ENCODE measurements at places on chromosomes 1 and 21.

- no peak for DNase-seq
Measured at GRCh38 chr1:232657426-232658005, 27.6 kb upstream of the SIPA1L2 start.

GRCh38 chr1:22763487-22764200 is 53.0 kb downstream of the EPHB2 start:
- DNase-seq = no peak

DNA sequence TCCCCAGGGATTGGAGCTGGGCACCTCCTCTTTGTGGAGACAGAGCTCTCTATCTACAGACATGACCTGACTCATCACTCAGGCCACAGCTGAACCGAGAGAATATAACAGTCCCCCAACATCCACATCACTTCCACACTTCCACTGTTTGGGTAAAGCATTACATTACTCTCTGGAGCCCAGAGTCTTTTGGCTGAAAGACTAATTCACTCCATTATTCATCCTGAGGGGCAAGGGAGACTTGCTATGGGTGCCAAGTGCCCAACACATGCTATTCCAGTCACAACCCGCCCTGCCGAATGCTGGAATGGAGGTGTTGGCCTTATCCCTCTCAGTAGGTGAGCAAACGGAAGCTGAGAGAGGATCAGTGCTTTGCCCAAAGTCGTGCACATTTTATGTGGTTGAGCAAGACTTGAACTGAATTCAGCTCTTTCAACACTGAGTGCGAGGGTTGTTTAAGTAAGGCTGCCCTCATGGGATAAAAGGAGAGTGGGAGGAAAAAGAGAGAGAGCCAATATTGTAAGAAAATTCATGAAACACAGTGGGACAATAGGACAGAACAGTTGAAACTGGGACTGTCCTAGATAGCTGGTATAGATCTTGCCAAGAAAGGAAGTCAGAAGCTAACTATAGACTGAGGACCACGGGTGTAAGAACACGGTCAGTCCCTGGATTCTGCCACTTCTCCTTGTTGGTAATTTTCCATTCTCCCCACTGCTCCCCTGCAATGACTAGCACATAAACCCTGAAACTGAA is 13.5 kb upstream of the CHI3L1 start:
- DNase-seq = no peak

DNA sequence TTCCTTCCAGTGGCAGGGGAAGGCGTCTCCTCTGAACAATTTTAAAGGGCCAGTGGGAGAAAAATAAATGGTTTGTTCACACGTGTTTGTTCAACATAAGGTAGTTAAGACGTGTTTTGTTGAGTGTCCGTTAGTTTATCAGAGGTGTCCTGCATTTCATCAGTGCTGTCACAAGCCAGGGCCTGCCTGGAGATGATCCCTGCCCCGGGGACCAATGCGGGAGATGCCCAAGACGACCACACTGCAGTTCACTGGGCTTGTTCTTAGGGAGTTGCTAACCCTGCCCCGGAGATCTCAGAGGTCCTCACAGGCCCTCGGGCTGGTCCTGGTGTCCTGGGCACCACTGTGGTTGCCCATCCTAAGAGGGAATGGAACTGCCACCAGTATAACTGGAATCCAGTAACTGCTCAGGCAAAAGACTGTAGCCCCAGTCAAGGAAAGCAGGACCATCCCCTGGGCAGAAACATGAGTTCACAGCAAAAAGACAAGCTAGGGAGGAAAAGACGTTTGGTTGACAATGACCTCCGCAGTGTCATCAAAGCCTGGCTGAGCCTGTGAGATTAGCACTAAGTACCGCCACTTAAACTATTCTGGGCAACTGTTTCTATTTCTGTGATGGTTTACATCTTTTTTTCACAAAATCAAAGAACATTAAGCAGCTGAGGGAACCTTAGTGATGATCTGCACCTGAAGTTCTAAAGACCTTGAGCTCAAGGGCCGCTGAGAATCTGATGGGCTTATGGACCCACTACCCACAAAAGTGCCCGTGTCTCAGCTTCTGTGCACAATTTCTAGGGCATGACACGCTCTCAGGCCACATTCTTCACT is 44.9 kb upstream of the LIN9 start:
- no peak for DNase-seq

GRCh38 chr21:37489553-37489952 is 123.0 kb downstream of the DYRK1A start:
- no peak for DNase-seq

DNA sequence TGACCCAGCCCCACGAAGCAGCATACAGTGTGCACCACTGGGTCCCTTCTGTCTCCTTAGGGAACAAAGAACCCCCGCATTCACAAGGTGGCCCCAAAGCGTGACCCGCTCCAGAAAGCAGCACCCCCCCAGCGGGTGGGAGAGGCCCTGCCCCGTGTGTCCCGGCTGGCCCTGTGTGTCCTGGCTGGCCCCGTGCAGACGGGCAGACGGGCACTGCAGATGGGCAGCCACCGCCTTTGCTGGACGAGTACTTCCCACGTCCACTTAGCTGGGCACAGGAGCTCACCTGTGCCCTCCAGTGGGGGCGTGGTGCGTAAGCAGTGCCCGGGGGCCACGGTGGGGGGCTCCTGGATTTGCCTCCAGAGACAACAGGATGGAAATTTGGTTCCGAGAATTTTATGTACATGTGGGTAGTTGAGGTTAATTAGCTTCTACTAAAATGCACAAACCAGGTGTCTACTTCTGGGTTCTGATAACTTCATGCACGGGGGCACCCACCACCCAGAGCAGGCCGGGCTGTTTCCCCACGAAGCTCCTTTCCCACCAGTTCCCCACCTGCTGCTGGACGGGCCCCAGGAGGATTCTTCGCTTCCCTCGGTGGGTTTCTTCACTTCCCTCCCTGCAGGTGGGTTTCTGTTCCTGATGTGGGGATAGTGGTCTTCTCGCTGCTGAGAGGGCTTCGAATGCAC is 33.2 kb upstream of the SLC19A1 start:
- DNase-seq = no peak

GRCh38 chr1:150576794-150577556 is 2.4 kb downstream of the MCL1 start:
- DNase-seq = no peak

DNA sequence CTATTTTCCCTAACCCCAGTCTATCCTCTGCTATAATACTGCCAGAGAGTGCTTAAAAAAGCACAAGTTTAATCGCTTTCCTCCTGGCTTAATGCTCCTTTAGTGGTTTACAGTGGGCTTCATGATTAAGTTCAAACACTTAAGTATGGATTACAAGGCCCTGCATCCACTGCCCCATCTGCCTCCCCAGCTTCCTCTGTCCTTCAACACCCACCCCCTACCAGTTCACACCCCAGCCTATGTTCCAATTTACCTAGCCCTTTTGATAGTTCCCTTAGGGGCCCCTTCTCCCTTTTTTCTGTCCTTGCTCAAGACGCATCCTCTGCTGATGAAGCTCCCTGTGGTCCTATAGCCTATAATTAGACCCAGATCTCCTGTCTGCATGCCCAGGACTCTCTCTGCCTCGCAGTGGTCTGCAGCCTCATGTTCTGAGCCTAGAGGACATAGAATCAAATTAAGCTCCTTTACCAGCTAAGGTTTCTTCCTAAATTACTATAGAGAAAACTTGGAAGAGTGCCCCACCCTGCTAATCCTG is 212.5 kb downstream of the FGGY start:
- no peak for DNase-seq

GRCh38 chr21:39124681-39125251 is 58.5 kb downstream of the PSMG1 start:
- no peak for DNase-seq

- no peak for DNase-seq
Measured at GRCh38 chr1:238450976-238451375, 560.3 kb upstream of the ZP4 start.

- DNase-seq = no peak
Measured at GRCh38 chr1:221100611-221101010, 221.4 kb downstream of the HLX start.

Data from stimulated activated CD8-positive, alpha-beta memory T cell treated with anti-CD3 and anti-CD28 coated beads, Interleukin-7, amount 100 ng/mL, for 1 hour (primary cell).